ENCODE measurements at places on chromosomes 5 and 9. TPM values are rescaled to one million over a fixed set of nuclear protein-coding genes. Genes with fewer than 3 reads are reported as not detected.

The GADD45G gene
- total RNA-seq: 20.7 TPM

The CDC14B gene
- 24.4 TPM for total RNA-seq

The CARTPT gene
- not detected for total RNA-seq

The PCDHGB3 gene
- 5.0 TPM for total RNA-seq

The DOK3 gene
- 8.0 TPM for total RNA-seq

The CDKN2A gene
- total RNA-seq: 0.81 TPM

The FGD3 gene
- 6.3 TPM for total RNA-seq

Measured in posterior vena cava (tissue), 2 donors.